ENCODE measurements at places on chromosomes 2 and 18. TPM values are rescaled to one million over a fixed set of nuclear protein-coding genes. Genes with fewer than 3 reads are reported as not detected.

TACR1 gene
- total RNA-seq = 1.00 TPM

HS1BP3 gene
- total RNA-seq = 10.0 TPM

ALK gene
- total RNA-seq = 6.4 TPM

ZNF396 gene
- 3.8 TPM for total RNA-seq

LYPD6 gene
- total RNA-seq = 7.5 TPM

PARD6G gene
- total RNA-seq = 11.3 TPM

CCDC68 gene
- 0.82 TPM for total RNA-seq

SETBP1 gene
- 46.3 TPM for total RNA-seq

PTPRM gene
- total RNA-seq = 268 TPM

SMC6 gene
- 29.3 TPM for total RNA-seq

ANKMY1 gene
- total RNA-seq = 13.2 TPM

LRRFIP1 gene
- 33.8 TPM for total RNA-seq

CD207 gene
- total RNA-seq = not detected

ITPRID2 gene
- total RNA-seq = 62.5 TPM

PAIP2B gene
- 17.3 TPM for total RNA-seq

HRH4 gene
- total RNA-seq = 0.18 TPM

ACSL3 gene
- total RNA-seq = 121 TPM

IL1RL2 gene
- total RNA-seq = 0.73 TPM

AQP12A gene
- not detected for total RNA-seq

FAM110C gene
- 2.9 TPM for total RNA-seq

ACADL gene
- 4.7 TPM for total RNA-seq

SPC25 gene
- 10.2 TPM for total RNA-seq

ALKAL2 gene
- 2.4 TPM for total RNA-seq

C2orf66 gene
- total RNA-seq = 1.8 TPM

TRPM8 gene
- 0.54 TPM for total RNA-seq

ZNF892 gene
- total RNA-seq = 30.4 TPM

ONECUT2 gene
- total RNA-seq = 9.9 TPM

SPATA3 gene
- total RNA-seq = not detected

DCDC2C gene
- total RNA-seq = not detected

ATP8B1 gene
- total RNA-seq = 2.3 TPM

MAL gene
- not detected for total RNA-seq

REG3G gene
- total RNA-seq = not detected

ERBB4 gene
- total RNA-seq = 154 TPM

ADRA2B gene
- total RNA-seq = not detected

CFAP221 gene
- 5.6 TPM for total RNA-seq

RAX gene
- total RNA-seq = 2.0 TPM

STAT4 gene
- 6.4 TPM for total RNA-seq

Data from cerebellum (tissue), 4 donors.